ENCODE measurements at places on chromosomes 11 and 22. TPM values are rescaled to one million over a fixed set of nuclear protein-coding genes. Genes with fewer than 3 reads are reported as not detected.

AIFM3 gene
- 3.2 TPM for total RNA-seq

PAX6 gene
- 0.57 TPM for total RNA-seq

DUSP8 gene
- 1.0 TPM for total RNA-seq

GGTLC2 gene
- not detected for total RNA-seq

SHISAL1 gene
- total RNA-seq: 2.7 TPM

OR51B4 gene
- total RNA-seq: not detected

SPI1 gene
- 0.10 TPM for total RNA-seq

HBG2 gene
- not detected for total RNA-seq

TSPAN18 gene
- 3.4 TPM for total RNA-seq

TMEM191C gene
- 0.66 TPM for total RNA-seq

CD6 gene
- total RNA-seq: 0.10 TPM

CSNK2A3 gene
- total RNA-seq: 1.7 TPM

PRSS23 gene
- 385 TPM for total RNA-seq

CRYBB2 gene
- not detected for total RNA-seq

HSPB2 gene
- total RNA-seq: not detected

FDXACB1 gene
- 1.4 TPM for total RNA-seq

DSCAML1 gene
- total RNA-seq: 0.64 TPM

PHOX2A gene
- total RNA-seq: not detected

TMA7B gene
- not detected for total RNA-seq

SCGB2A2 gene
- total RNA-seq: not detected

CNGA4 gene
- 0.03 TPM for total RNA-seq

OR8D1 gene
- not detected for total RNA-seq
